Stimulated activated CD8-positive, alpha-beta memory T cell treated with anti-CD3 and anti-CD28 coated beads, Interleukin-2, amount 100 ng/mL, for 1 hour (primary cell): ENCODE measurements at places on chromosomes 7 and 10.
A peak's percentile ranks its signal among the peaks of the same experiment; 100 is the strongest.

DNA sequence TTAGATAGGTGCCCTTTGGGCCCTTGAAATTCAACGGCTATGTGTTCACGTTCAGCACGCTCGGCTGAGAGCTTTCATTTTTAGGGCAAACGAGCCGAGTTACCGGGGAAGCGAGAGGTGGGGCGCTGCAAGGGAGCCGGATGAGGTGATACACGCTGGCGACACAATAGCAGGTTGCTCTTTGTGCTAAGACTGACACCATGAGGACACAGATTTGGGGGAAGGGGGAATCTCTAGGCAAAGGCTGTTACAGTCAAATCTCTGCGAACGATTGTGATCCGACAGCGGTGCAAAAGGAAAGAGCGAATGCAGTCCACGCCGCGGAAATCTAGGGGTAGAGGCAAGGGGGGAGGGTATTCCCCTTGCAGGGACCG lies 667 bp downstream of the KLLN start:
- no peak for DNase-seq

- no peak for DNase-seq
These were observed 220.5 kb downstream of the BAMBI start for GRCh38 chr10:28897617-28898464.

DNA sequence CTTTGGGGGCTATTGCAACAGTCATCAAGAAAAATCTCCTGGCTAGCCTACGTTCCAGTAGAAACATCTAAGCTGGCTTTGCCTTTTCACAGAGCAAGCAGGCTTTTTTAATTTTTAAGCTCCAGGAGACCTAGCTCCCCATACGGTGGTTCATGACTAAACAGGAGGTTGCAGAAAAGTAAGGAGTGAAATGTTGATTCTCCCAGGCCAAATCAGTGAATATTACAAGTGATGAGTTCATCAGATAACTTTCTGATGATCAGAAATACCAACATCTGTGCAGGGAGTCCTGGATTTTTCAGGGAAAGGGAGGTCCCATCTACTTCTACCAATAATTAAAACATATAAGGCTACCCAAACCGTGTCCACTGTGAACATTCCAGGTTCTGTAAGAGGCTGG lies 477.3 kb upstream of the CELF2 start:
- DNase-seq, result no peak

GRCh38 chr7:64951250-64951848 lies 39.5 kb downstream of the ZNF117 start:
- no peak for DNase-seq

DNA sequence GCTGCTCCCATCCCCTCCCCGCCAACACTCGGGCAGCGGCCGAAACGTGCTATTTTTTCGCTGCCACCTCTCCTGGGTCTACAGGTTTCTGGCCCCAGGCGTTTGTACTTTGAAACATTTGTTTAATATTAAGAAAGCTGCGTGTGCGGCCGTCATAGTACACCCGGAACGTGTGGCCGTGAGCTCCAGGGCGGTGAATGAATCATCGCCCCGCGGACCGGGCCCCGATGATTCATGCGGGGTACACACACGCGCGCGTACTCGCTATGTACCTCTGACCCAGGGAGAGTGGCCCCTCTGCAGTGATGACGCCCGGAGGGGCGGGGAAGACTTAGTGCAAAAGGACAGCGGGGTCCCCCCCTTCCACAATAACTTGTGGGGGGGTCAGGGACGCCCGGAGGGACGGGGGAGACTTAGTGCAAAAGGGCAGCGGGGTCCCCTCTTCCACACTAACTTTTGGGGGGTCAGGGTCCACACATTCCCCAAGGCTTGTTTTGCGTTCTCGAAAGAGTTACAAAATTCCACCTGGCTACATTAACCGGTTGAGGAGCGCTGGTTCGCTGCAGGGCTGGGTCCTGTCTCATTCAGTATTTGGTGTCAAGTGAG lies 56.5 kb upstream of the PCGF5 start:
- DNase-seq, result peak; percentile 41

- no peak for DNase-seq
These were observed 260.2 kb downstream of the HDAC9 start for GRCh38 chr7:18755793-18756192.
